ENCODE measurements at places on chromosomes 3 and 15.

DNA sequence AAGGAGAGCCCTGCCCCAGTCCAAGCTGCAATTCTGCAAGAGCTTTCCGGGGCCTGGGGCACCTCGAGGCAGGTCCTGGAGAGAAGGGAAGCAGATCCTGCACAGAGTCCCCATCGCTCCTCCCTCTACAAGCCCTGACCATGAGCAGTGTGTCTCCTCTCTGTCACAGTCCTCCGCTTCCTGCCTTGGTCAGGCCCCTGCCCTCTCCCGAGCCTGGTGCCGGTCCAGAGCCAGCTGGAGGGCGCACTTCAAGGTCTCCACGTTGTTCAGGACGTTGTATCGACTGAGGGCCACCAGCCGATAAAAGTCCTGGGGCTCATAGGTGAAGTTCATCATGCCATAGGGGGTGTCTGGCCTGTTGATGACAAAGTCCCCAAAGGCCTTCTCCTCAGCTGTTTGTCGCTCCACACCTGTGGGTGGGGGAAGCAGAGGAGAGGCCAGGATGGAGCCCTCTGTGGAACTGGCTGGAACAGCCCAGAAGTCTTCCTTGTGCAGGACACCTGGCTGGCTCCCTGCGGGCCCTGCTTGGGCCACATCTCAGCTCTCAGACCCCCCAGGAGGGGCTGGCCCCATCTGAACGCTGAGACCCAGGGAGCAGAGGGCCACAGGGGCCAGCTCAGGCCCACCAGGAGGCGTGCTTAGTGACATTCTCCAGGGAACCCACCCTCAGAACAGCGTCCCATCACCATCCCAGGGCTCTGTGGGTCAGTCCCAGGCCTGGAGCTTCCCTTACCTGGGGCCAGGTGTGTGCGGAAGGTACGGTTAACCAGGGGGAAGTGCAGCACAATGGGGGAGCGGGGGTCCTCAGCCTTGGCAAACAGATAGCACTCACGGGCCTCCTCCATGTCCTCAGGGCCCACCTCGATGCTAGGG is 14.4 kb downstream of the PLA2G4F start:
- no peak for DNase-seq

DNA sequence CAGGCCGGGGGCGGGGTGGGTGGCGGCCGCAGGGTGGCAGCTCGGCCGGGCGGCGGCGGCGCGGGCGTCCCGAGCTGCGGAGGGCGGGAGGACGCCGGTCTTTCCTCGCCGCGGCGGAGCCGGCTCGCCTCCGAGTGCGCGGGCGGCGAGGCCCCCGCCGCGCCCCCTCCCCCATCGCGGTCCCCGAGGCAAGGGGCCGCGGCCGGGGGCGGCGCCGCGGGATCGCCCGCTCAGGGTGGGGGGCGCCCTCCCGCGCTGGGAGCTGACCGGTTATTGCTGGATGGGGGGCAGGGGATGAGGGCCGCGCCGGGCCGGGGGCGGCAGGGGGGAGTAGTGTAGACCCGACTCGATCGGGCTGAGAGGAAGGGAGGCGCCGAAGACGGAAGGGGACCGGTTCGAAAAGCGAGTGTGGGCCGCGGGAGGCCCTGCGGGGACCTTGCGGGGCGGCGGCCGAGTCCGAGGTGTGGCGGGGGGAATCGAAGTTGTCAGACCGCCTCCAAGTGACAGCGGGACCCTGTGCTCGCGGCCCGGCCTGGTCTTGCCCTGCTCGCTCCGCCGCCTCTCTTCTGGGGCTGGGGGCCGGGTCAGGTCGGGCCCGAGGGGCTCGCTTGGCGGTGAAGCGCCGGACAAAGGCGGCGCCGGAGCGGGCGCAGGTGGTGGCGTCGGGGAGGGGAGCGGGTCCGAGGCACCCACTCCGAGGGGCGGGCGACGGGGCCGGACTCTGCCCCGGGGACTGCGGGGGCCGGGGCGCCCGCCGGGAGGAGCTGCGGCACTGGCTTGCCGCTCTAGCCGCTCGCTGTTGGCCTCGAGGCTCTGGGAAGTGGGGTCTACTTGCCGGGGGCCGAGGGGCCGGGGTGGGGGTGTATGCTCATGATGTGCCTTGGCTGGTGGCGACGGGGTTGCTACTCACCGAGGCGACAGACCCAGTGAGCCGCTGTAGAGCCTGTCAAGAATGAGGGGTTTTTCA is 1.1 kb downstream of the BAHD1 start:
- peak; percentile 64 for DNase-seq

DNA sequence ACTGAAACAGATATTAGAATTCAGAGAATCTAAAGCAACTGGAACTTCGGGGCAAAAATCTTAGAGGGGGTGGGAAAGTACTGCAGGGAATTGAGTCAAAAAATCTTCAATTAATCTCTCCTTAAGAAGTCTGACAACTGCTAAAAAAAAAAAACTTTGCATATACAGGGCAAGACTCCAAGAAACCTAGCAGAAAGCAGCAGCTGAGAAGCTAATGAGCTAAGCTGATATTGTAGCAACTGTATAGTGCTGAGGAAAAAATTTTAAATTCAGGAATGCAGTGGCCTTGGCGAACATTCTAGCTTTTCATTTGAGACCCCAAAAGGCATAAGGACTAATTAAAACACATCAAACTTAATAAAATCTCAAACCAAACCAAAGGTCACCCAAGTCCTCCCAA is 113.6 kb downstream of the SCAPER start:
- no peak for DNase-seq

DNA sequence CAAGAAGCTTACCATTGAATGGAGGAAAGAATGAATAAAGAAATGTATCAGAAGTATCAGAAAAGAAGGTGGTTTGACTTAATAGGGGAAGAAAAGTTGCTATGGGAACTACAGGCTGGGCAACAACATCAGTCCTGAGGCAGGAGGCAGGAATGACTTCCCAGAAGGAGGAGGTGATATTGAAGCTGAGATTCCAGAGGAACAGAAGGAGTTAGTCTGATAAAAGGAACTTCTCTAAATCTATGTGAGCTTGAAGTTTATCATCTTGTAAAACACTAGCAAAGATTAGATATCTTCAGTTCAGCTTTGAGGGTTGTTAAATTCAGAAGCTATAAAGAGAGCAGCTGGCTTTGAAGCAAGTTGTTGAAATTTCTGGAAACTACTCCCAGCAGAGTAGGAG is 213.3 kb upstream of the THRB start:
- no peak for DNase-seq

GRCh38 chr15:66713843-66714508 is 11.9 kb downstream of the SMAD6 start:
- DNase-seq: no peak

DNA sequence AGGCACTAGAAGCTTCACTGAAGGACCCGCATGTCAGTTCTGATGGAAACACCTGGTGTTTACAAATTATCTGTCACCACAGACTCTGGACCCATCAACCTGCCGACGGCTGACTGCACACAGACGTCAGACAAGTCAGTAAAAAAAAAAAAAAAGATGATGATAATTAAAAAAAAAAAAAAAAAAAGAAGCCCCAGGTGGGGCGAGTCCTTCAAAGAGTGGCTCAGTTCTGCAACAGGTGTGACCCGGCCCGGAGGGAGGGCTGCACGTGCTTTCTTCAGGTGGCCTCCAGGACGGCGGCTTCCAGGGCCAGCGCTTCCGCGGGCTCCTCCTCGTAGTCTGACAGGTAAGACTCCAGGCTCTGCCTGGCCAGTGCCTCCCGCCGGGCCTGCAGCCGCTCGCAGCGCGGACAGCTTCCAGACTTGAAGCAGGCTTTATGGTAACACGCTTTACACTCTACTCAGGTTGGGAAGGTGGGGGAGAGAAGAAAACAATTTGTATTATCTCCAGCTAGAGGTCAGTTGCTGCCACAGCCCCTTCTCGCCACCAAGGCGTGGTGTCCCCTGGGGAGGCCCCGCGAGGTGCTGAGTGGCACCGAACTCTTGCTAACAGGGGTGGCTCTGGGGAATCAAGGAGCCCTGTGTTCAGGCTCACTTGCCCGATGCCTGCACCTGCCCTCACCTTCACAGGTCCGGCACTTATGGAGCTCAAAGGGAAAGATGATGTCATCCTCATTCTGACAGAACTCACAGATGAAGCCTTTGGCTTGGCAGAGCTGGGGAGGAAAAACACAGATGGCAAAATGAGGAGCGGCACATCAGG is 61.8 kb downstream of the RUBCN start:
- no peak for DNase-seq

GRCh38 chr15:23760024-23760423 is 72.9 kb upstream of the NDN start:
- DNase-seq: no peak

All from kidney (tissue), 22 donors.